Upper lobe of right lung (tissue), 1 donor: ENCODE measurements at places on chromosomes 13 and 19. TPM values are rescaled to one million over a fixed set of nuclear protein-coding genes. Genes with fewer than 3 reads are reported as not detected.

The MCEMP1 gene
- total RNA-seq, result 97.9 TPM

The RFPL4AL1 gene
- total RNA-seq, result not detected

The FUT3 gene
- 17.3 TPM for total RNA-seq

GRCh38 chr19:17778251-17778967, 16.5 kb upstream of the B3GNT3 start:
- peaks cover 14% of the 10 kb centered on the region for H3K27me3 ChIP-seq
- H3K27ac ChIP-seq, result no peak overlapping the region
- peak; percentile 90 for DNase-seq

- no peak for DNase-seq
- H3K4me3 ChIP-seq, result no peak overlapping the region
- no peaks in the 10 kb centered on the region for H3K4me1 ChIP-seq
- no peaks in the 10 kb centered on the region for H3K36me3 ChIP-seq
- no peaks in the 10 kb centered on the region for H3K27me3 ChIP-seq
Observed at GRCh38 chr13:67086260-67086659, 143.9 kb downstream of the PCDH9 start.

DNA sequence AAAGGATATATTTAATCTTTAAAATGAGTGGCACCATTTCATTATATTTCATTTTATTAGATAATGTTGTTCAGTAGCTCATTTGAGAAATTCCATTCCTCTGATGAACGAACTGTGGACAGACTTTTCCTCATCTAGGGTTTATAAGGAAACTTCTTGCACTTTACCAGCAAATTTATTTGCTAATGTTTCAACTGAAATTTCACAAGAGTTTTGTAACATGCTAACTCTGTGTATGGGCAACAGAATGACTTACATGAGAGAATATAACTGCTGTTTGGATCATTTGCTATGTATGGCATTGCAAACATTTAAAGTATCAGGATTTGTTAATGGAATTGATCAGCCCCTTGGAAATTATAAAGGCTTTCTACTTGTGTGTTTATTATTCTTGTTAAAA, 3.7 kb upstream of the IRS2 start:
- no peak overlapping the region for H3K4me3 ChIP-seq
- no peak overlapping the region for H3K27ac ChIP-seq
- DNase-seq, result no peak
- H3K27me3 ChIP-seq, result no peaks in the 10 kb centered on the region
- peaks cover 19% of the 10 kb centered on the region for H3K4me1 ChIP-seq
